ENCODE measurements at places on chromosomes 3 and 15. TPM values are rescaled to one million over a fixed set of nuclear protein-coding genes. Genes with fewer than 3 reads are reported as not detected.

ECE2 gene
- total RNA-seq, result not detected

- DNase-seq, result no peak
These were observed 17.1 kb downstream of the ADCY5 start for GRCh38 chr3:123431658-123432324.

DNA sequence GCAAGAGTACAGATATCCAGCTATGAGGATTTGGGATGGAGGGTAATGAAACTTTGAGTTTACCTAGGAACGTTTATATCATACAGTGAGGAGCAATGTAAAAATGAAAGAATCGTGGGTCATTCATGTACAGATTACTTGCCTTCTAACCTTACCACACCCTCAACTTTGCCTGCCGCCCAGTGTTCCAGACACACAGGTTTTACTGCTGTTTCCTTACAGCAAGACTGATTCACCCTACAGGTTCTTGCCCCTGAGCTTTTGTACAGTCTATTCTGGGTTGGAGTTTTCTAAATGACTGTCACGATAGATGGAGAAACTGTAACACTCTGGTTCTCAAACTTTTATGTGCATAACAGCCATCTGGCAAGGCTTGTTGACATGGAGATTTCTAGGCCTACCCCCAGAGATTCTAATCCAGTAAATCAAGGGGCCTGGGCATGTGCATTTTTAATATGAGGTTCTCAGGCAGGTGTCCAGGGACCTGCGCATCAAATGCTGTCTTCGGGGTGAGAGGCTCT, 6.6 kb upstream of the TPRG1 start:
- no peak for DNase-seq

ITIH4 gene
- 1.7 TPM for total RNA-seq

- DNase-seq, result no peak
These were observed 9.7 kb downstream of the CCDC12 start for GRCh38 chr3:46966811-46967210.

Measured in NCI-H460 (cell line).